ENCODE measurements at places on chromosomes 11 and 22. TPM values are rescaled to one million over a fixed set of nuclear protein-coding genes. Genes with fewer than 3 reads are reported as not detected.

XNDC1N gene
- total RNA-seq, result 8.1 TPM

INSC gene
- not detected for total RNA-seq

SF3A1 gene
- 52.1 TPM for total RNA-seq

GALNT18 gene
- total RNA-seq, result 27.3 TPM

NXPE1 gene
- not detected for total RNA-seq

OR4X2 gene
- not detected for total RNA-seq

CHRM4 gene
- not detected for total RNA-seq

PRSS23 gene
- total RNA-seq, result 454 TPM

MPZL2 gene
- 25.8 TPM for total RNA-seq

All from vein endothelial cell (primary cell).